GM18507 (cell line): ENCODE measurements at places on chromosomes 5 and 9.
A peak's percentile ranks its signal among the peaks of the same experiment; 100 is the strongest.

GRCh38 chr5:1648806-1649205 is 125.0 kb upstream of the LPCAT1 start:
- DNase-seq: no peak

DNA sequence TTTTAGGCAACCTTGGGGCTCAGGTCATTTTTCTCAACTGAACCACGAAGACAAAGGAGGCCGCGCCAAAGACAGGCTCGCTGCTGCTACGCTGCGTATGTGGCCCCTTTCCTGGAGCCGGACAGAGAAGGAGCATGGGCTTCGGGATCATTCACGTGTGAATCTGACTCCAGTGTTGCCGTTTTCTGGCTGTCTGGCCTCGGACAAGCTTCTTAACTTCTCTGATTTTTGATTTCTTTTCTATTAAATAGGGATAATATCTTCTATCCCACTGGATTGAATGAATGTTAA is 50.8 kb upstream of the ZNF366 start:
- no peak for DNase-seq

- no peak for DNase-seq
These were observed 66.9 kb upstream of the GLIS3 start for GRCh38 chr9:4366591-4367330.

DNA sequence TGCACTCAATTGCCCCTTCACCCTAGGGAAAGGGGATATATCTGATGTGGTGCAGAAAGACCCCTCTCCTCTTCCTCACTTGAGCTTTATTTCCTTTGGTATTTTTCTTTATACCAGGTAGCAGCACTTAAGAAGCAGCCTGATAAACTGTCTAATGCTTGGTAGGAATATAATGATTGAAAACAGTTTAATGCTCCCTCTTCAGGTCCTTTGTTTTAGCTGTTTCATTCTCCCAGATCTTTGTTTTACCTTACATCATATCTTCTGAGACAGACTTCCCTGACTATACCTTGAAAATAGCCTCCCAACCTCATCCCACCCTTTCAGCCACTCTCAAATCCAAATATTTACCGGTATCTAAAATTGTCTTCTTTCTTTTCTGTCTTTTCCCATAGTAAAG is 87.9 kb downstream of the NUDT12 start:
- no peak for DNase-seq

GRCh38 chr5:151080613-151081430 is at the start of gene TNIP1:
TNIP1 (minus strand) TSS chr5:151081034; CDS start chr5:151065095, 15,939 bp downstream.
- DNase-seq: peak; percentile 87
